ENCODE measurements at places on chromosomes 6 and 20. TPM values are rescaled to one million over a fixed set of nuclear protein-coding genes. Genes with fewer than 3 reads are reported as not detected.
A peak's percentile ranks its signal among the peaks of the same experiment; 100 is the strongest.

DNA sequence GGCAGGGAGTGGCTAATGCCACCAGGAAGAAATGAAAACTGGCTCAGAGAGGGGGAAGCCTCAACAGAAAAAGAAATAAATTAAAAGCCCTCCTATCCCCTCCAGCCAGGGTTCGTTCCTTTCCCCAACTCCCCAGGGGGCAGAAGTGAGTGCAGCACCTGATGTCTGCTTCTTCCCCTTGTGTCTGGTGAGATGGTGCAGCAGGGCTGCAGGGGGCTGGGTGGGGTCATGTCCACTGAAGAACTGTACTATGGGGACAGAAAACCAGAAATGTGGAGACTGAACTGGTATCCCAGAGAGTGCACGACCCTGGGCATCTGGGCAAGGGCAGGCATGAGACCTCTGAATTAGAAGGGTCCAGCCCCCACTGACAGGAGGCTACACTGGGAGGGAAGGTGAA is 4.0 kb downstream of the EGFL8 start:
- H3K27me3 ChIP-seq = no peaks in the 10 kb centered on the region
- peaks cover 14% of the 10 kb centered on the region for H3K36me3 ChIP-seq
- no peak overlapping the region for H3K4me3 ChIP-seq
- no peak overlapping the region for H3K27ac ChIP-seq
- DNase-seq = no peak

- no peaks in the 10 kb centered on the region for H3K4me1 ChIP-seq
- no peaks in the 10 kb centered on the region for H3K36me3 ChIP-seq
- no peak overlapping the region for H3K4me3 ChIP-seq
- no peak overlapping the region for H3K27ac ChIP-seq
- DNase-seq = no peak
- H3K27me3 ChIP-seq = no peaks in the 10 kb centered on the region
Measured at GRCh38 chr6:10205120-10205519, 209.8 kb downstream of the TFAP2A start.

DNA sequence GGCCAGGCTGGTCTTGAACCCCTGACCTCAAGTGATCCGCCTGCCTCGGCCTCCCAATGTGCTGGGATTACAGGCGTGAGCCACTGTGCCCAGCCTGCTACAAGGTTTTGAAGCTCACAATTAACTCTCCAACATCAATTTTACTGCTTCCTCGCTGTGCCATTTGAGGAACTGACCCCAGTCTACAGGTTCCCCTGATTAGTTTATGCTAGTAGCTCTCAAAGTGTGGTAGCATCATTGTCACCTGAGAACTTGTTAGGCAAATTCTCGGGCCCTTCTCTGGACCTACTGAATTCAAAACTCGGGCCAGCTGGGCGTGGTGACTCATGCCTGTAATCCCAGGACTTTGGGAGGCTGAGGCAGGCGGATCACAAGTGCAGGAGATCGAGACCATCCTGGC is 49.4 kb downstream of the MCUR1 start:
- no peak for DNase-seq
- H3K27me3 ChIP-seq = no peaks in the 10 kb centered on the region
- no peaks in the 10 kb centered on the region for H3K36me3 ChIP-seq
- no peak overlapping the region for H3K4me3 ChIP-seq
- peaks cover 21% of the 10 kb centered on the region for H3K4me1 ChIP-seq
- no peak overlapping the region for H3K27ac ChIP-seq

- peaks cover 90% of the 10 kb centered on the region for H3K4me1 ChIP-seq
- H3K27ac ChIP-seq = no peak overlapping the region
- no peaks in the 10 kb centered on the region for H3K36me3 ChIP-seq
- no peaks in the 10 kb centered on the region for H3K27me3 ChIP-seq
- no peak for DNase-seq
Measured at GRCh38 chr6:106182455-106182854, 96.3 kb downstream of the PRDM1 start.

Gene SRSF3
- 337 TPM for total RNA-seq

DNA sequence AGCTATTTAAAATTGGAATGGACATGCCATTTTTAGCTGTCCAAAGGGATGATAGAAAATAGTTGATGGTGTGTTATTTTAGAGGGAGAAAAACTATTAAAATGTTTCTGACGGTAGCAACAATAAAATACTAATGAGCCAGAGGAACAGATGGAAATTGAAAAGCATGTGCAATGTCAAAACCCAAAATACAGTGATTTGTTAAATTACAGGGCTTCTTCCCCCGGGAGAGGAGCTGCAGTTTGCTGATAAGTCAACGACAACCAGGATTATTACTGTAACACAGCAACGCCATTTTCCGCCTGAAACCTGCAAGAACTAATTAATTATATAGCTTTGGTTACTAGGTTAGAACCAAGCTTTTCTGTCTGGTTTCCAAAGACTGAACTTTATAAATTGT is 179.6 kb upstream of the SPTLC3 start:
- no peaks in the 10 kb centered on the region for H3K36me3 ChIP-seq
- H3K4me1 ChIP-seq = no peaks in the 10 kb centered on the region
- DNase-seq = no peak
- no peak overlapping the region for H3K4me3 ChIP-seq

DNA sequence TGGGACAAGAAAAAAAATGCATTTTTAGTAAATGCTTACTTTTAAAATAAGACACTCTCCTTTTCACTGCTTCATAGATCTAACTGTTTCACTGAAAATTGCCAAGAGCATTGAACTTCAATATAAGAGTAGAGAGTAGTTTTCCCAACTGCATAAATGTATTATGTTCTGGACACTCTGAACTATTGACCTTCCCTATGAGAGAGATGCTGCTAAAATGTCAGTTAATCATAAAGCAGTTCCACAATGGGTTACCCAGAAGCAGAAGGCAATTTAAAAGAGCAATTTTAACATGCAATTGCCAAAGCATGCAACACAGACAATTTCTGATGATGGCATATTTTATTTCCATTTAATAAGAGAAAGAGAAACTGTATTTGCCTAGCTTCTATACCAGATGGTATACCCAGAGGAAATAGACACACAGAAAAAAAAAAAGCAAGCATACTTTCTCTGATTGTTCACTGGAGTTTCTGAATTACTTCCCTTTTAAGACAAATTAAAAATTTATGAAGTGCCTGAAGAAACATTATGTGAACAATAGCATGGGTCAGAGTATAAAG is 279.1 kb upstream of the THEMIS start:
- H3K27me3 ChIP-seq = no peaks in the 10 kb centered on the region
- H3K27ac ChIP-seq = no peak overlapping the region
- H3K36me3 ChIP-seq = no peaks in the 10 kb centered on the region
- DNase-seq = no peak
- H3K4me3 ChIP-seq = no peak overlapping the region

Gene TNF
- 28.2 TPM for total RNA-seq

GRCh38 chr6:160069050-160069454 is 52.6 kb upstream of the SLC22A1 start:
- DNase-seq = peak; percentile 18
- no peak overlapping the region for H3K27ac ChIP-seq
- H3K36me3 ChIP-seq = peaks cover 74% of the 10 kb centered on the region
- H3K4me3 ChIP-seq = no peak overlapping the region

DNA sequence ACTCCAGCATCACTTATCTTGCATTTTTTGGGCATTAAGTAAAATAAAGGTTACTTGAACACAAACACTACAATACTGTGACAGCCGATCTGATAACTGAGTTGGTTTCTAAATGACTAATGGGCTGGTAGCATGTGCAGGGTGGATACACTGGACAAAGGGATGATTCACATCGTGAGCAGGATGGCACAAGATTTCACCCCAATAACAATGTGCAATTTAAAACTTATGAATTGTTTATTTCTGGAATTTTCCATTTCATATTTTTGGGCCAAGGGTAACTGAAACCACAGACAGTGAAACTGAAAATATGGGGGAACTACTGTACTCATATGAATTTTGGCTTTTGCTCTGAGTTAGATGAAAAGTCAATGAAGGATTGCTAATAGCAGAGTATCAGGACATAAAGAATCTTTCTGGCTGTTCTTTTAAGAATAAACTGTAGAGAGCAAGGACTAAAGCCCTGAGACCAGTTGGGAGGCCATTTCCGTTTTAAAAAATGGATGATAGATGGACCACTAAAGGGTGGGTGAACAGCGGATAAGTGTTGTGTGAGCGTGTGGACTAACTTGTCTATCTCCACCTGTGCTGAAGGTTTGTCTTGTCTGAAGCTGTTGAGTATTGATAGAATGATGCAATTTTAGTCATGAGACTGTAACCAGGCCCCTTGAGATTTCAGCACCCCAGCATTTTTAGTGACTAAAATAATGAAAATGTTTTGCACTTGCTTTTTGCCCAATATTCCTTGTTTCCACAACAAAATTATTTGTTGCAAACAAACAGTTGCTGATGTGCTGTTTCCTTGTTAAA is 8.2 kb downstream of the SPINT3 start:
- no peaks in the 10 kb centered on the region for H3K36me3 ChIP-seq
- H3K27ac ChIP-seq = no peak overlapping the region
- H3K4me3 ChIP-seq = no peak overlapping the region
- no peaks in the 10 kb centered on the region for H3K4me1 ChIP-seq
- DNase-seq = no peak

DNA sequence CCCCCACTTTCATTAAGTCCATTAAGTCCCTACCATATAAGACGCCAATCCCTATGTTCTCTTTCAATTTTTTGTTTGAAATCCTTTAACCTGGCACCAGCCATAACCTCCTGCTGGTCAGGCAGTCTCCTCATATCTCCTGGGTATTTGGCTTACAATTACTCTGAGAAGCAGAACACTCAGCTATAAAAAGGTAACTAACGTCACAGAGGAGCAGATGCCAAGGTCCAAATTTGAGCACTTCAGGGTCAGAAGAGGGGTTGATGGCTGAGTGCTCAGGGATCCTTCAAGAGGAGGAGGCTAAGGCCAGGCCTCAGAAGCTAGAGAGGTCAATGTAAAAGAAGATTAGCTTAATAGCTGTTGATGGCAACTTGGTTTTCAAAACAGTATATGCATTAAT is 22.3 kb upstream of the RCAN2 start:
- no peaks in the 10 kb centered on the region for H3K36me3 ChIP-seq
- DNase-seq = no peak
- no peaks in the 10 kb centered on the region for H3K4me1 ChIP-seq

Gene IER3
- 11.3 TPM for total RNA-seq

DNA sequence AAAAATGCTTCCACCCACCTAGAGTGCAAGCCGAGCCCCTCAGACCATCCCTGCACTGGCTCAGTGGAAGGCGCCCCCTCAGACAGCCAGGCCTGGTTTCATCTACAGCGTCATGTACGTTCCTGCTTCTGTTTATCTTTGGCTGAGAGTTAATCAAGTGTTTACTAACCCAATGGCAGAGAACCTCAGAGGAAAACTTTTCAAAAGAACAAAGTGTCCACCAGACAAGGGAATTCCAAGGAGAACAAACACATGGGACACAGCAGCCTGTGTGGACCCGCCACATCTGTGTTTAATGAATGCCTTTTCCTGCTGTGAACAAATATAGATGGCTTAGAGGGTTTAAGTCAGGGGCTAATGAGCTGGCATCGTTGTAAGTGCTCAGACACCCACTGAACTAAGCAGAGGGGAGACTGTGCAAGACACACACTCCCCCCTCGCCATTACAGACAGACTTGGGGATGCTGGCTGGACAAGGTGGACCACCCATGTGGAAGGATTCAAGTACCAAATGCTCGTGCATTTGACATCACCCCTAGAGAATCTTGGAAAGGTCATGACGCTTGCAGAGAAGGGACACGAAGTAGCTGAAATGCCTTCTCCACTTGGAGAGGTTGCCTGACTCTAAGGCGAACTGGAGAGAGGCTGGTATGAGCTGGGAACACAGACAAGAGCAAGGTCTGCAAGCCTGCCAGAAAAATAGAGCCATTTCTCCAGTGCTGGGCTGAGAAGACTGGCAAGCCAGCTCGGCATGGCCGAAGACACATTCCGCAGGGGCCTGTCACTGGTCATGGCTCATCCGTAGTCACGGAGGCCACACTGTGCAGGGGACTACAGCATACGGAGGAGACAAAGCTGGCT is 53.5 kb upstream of the NXT1 start:
- no peak overlapping the region for H3K4me3 ChIP-seq
- no peaks in the 10 kb centered on the region for H3K4me1 ChIP-seq
- no peak overlapping the region for H3K27ac ChIP-seq
- no peak for DNase-seq
- H3K27me3 ChIP-seq = no peaks in the 10 kb centered on the region

Gene NHSL1
- total RNA-seq = 0.53 TPM

- H3K36me3 ChIP-seq = no peaks in the 10 kb centered on the region
- H3K4me3 ChIP-seq = no peak overlapping the region
- DNase-seq = no peak
- H3K4me1 ChIP-seq = peaks cover 18% of the 10 kb centered on the region
- H3K27ac ChIP-seq = no peak overlapping the region
- no peaks in the 10 kb centered on the region for H3K27me3 ChIP-seq
Measured at GRCh38 chr20:3663858-3664257, 659 bp upstream of the GFRA4 start.

- H3K27me3 ChIP-seq = no peaks in the 10 kb centered on the region
- no peaks in the 10 kb centered on the region for H3K36me3 ChIP-seq
- H3K4me3 ChIP-seq = no peak overlapping the region
- no peak for DNase-seq
- H3K27ac ChIP-seq = no peak overlapping the region
- peaks cover 48% of the 10 kb centered on the region for H3K4me1 ChIP-seq
Measured at GRCh38 chr6:16622193-16622592, 139.1 kb downstream of the ATXN1 start.

Gene EYS
- not detected for total RNA-seq

Gene TXLNB
- 1.6 TPM for total RNA-seq

Gene ARFGEF3
- total RNA-seq = 0.03 TPM

Gene F13A1
- 0.44 TPM for total RNA-seq

DNA sequence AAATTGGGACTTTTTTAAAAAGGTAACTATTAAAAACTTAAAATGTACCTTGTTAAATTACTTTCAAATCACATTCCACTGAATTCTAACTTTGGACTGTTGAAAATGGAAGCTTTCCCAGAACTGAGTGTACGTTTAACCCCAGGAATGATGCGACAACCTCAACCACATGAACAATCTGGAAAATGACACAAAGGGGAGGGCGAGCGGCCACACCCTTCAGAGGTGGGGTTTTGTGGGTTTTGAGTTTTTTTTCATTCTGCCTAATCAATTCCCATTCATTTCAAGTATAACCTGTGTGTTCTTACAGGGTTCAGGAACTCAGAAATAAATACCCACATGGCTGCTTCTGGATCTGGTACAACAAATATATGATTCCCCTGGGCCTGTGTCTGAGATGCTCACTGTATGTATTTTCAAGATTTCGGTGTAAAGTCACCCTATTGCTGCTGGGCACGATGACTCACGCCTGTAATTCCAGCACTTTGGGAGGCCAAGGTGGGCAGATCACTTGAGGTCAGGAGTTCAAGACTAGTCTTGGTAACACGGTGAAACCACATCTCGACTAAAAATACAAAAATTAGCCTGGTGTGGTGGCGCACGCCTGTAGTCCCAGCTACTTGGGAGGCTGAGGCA is 21.6 kb downstream of the CNKSR3 start:
- DNase-seq = no peak
- H3K4me1 ChIP-seq = no peaks in the 10 kb centered on the region
- no peaks in the 10 kb centered on the region for H3K27me3 ChIP-seq
- no peaks in the 10 kb centered on the region for H3K36me3 ChIP-seq

- H3K4me1 ChIP-seq = no peaks in the 10 kb centered on the region
- no peaks in the 10 kb centered on the region for H3K27me3 ChIP-seq
- DNase-seq = no peak
- H3K36me3 ChIP-seq = no peaks in the 10 kb centered on the region
- no peak overlapping the region for H3K27ac ChIP-seq
Measured at GRCh38 chr6:127367023-127367375, 23.6 kb upstream of the ECHDC1 start.

Gene PAK5
- total RNA-seq = not detected

Gene PNLDC1
- total RNA-seq = 0.94 TPM

All from CD4-positive, alpha-beta memory T cell (primary cell).